Left lobe of liver (tissue), 2 donors: ENCODE measurements at places on chromosomes 6 and 20.
A peak's percentile ranks its signal among the peaks of the same experiment; 100 is the strongest.

GRCh38 chr6:4872841-4873240, 96.6 kb downstream of the CDYL start:
- DNase-seq: no peak

DNA sequence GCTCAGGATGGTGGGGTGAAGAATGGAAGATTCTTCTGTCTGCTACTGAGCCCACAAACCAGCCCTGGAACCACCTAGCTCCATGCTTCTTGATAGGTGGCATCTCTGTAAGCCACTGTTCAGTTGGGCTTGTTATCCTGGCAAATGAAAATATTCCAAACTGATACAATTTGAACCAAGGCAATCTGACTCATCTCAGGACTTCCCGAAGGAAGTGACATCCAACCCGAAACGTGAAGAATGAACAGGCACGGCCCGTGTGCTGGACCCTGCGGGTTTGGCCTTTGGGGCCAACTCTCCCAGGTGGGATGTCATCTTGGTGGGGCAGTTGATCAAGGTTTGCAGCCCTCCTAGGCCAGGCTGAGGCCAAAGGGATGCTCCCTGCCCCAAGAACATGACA, 160.3 kb downstream of the PREX1 start:
- no peak for DNase-seq

DNA sequence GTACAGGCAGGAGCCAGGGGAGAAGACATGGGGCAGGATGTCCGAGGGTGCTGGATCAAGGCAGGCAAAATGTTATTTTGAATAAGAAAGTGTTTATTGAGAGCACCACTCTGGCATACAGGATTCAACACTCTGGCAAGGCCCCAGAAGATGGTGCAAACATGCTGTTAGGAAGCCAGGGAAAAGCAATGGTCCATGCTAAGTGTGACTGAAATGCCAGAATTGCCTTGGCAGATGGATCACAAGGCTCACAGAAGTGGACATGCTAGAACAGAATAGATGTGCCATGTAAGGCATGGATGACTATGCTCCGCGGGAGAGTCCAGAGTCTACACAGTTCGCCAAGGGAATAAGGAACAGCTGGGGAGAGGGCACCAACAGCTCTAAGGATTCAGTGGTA, 54.6 kb downstream of the QRSL1 start:
- no peak for DNase-seq

DNA sequence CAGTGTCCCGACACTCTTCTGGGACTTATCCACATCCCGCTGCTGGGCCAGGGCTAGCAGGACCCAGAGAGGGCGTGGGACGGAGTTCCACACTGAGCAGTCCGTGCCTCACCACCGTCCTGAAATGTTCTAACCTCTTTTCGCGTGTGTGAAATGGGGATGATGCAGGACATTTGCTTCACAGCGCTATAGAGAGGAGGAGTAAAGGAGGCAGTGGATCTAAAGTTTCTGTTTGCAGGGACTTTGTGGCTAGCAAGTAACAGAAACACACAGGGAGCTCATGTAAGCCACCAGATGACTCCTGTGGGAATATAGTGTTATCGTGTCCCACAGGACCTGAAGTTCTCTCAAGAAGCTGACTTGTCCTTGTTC, 634 bp downstream of the ITPA start:
- DNase-seq: no peak

GRCh38 chr6:100924534-100925227, 43.6 kb upstream of the ASCC3 start:
- DNase-seq: no peak

DNA sequence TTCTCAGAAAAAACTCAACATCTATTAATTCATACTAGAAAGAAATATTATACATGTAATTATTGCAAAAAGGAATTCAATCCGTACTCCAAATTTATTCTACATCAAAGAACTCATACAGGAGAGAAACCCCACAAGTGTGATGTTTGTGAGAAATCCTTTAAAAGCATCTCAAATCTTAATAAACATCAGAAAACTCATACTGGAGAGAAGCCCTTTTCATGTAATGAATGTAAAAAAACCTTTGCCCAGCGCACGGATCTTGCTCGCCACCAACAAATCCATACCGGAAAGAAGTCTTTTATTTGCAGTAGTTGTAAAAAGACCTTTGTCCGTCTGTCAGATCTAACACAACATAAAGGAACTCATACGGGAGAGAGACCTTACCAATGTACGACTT, 22.0 kb downstream of the ZNF334 start:
- DNase-seq: no peak

GRCh38 chr6:113755449-113756289, 101.5 kb upstream of the MARCKS start:
- DNase-seq: no peak

- DNase-seq: no peak
Measured at GRCh38 chr6:53104916-53105315, 39.7 kb downstream of the FBXO9 start.

DNA sequence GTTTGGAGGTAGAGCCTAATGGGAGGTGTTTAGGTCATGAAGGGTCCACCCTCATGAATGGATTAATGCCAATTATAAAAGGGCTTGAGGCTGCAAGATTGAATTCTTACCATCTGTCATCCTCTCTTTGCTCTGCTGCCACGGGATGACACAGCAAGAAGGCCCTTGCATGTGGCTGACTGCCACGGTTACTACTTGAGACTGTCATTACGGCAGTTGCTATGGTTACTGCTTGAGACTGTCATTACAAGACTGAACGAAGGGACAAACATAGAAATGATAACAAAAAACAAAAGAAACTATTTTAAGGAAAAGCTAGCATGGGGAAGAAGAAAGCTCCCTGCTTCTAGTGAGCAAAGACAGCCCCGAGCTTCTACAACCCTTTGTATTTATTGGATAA, 715.0 kb downstream of the TFAP2A start:
- DNase-seq: no peak

- DNase-seq: peak; percentile 82
Measured at GRCh38 chr20:1335961-1336698, 7.2 kb upstream of the SDCBP2 start.

DNA sequence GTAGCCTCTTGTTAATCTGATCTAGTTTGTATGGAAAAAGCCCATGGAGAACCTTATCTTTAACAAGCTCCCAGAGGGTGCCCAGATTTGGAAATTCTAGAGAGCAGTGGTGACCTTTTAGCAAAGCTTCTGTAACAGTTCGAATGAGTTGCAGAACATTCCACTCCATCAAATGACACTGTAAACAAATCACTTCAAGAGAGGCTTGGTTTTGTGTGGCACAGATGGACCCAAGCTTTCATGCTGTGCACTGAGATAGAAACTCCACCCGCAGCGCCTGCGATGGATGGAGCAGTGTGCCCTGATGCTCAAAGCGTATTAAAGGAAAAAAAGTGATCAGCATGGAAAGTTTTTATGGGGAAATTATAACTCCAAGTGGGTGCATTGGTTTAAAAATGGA, 55.1 kb upstream of the ISM1 start:
- no peak for DNase-seq

DNA sequence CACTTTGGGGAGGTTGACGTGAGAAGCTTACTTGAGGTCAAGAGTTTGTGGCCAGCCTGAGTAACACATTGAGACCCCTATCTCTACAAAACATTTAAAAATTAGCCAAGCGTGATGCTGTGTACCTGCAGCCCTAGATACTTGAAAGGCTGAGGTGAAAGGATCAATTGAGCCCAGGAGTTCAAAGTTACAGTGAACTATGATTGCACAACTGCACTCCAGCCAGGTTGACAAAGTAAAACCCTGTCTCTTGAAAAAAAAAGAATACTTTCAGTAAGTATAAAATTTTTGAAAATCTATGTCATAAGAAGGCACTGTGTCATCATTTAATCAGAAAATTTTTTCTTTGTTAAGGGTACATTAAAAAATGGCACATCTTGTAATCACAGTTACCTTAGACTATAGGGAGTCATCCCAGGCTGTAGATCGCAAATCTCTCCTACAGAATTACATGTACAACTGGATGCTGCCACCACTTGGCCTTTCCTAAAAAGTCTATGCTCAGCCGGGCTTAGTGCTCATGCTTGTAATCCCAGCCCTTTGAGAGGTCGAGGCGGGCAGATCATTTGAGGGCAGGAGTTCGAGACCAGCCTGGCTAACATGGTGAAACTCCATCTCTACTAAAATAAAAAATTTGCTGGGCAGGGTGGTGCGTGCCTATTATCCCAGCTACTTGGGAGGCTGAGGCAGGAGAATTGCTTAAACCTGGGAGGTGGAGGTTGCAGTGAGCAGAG, 17.0 kb upstream of the MRS2 start:
- no peak for DNase-seq

GRCh38 chr6:110185879-110186278, 5.7 kb downstream of the CDC40 start:
- DNase-seq: no peak
